IPS DF 6.9 (cell line): ENCODE measurements at places on chromosomes 1 and 21.
A peak's percentile ranks its signal among the peaks of the same experiment; 100 is the strongest.

- DNase-seq, result no peak
Measured at GRCh38 chr1:89799495-89799894, 21.3 kb upstream of the LRRC8D start.

DNA sequence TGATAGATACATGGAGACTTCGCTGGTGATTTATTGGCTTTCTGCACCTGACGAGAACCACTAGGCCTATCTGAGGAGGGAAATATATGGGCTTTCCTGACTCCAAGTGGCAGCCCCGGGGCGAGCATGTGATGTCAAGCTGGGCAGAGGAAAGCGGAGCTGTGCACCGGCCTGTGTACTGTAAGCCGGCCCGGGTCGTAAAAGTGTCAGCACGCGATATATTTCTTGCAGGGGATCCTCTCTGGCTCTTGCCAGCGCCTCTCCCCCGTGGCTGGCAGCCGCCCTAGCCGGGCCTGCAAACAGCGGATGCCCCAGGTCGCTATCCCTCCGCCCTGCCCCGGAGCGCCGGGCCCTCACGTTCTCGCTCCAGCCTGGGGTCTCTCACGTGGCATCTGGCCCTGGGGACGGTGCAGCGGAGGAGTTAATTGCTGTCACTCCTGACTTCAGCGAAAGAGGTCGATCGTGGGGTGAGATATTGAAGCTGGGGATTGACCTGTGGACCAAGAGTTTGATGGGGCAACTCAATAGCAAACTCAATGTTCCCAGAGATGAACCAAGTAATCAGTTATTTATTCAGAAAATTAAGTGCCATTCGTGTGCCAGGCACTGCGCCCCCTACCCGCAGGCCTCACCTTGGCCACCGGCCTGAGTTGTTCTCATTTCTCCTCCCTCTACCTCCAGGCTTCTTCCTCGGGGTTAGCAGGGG lies 41.0 kb upstream of the HAO2 start:
- peak; percentile 47 for DNase-seq

DNA sequence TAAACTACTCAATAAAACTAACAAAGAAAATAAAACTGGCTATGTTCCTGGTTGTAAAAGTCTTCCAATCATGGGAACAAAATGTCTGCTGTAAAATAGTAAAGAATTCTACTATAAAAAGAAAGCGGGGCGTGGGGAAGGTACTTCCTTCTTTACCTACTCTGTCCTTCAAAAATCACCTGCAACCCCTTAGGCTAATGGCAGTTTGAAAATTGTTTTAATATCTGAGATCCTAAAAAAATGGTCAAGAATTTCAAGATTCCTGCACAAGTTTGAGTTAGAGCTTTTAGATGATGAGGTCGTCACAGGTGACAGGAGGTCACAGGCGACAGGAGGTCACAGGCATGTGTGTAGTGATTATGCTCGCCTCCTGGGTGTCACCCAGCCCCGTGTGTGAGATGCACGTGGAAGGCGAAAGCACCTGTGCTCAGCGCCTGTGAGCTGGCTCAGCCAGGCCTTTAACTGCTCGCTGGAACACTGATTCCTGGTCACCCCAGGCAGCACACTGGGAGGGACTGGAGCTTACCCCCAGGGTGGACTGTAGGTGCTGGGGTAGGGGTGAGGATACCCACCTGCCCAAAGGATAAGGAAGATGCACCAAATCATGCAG lies 18.6 kb upstream of the TMPRSS2 start:
- DNase-seq, result no peak

GRCh38 chr21:42763581-42764442 lies 110.4 kb downstream of the PDE9A start:
- no peak for DNase-seq

DNA sequence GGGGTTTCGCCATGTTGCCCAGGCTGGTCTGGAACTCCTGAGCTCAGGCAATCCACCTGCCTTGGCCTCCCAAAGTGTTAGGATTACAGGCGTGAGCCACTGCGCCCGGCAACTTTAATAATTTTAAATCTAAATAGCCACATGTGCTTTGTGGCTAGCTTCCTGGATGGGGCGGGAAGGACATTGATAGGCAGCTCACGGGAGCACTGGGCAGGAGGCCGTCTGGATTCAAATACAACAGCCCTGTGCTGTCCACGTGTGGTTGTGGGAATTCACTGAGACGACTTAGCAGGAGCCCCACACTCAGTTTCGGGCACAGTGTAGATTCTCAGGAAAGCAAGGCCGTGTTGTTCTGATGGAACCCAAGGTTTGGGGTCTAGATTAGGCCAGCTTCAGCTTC lies 177.1 kb downstream of the ETS2 start:
- DNase-seq, result no peak

DNA sequence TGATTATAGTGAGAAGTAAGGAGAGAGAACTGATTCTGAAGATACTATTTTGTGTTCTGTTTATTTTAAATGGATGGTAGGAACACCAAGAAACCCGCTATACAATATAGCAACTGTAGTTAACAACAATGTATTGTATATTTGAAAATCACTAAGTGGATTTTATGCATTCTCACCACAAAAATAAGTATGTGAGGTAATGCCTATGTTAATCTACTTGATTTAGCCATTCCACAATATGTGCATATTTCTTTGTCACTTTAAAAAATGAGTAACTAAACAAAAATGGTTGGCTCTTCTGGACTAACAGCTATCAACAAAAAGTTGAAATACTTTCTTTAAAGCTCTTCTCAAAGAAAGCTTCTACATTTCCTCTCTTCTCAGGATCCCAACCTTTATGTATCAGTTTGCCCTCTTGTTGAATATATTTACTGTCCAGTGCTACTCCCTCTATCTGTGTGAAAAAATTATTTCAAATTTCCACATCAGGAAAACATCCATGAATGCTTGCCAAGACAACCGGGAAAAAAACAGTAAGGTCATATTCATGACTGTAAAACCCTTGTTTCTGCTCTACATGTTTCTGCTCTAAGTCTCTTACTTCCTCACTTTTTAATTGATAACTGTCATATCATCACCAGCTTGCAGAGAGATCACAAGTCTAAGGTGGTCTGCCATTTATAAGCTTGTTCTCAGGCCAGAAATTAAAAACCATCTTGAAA lies 27.0 kb downstream of the CLCA4 start:
- DNase-seq, result no peak
